H1 (cell line): ENCODE measurements at places on chromosomes 16 and 17. TPM values are rescaled to one million over a fixed set of nuclear protein-coding genes. Genes with fewer than 3 reads are reported as not detected.

TIGD7 gene
- 7.0 and 8.9 TPM in 2 replicates for total RNA-seq

CCL1 gene
- not detected in 2 replicates for total RNA-seq

GAST gene
- total RNA-seq, result not detected in 2 replicates

ABAT gene
- 8.4 and 8.9 TPM in 2 replicates for total RNA-seq

HOXB2 gene
- total RNA-seq, result not detected in 2 replicates

ALDH3A1 gene
- 0.37 and 0.46 TPM in 2 replicates for total RNA-seq

C17orf113 gene
- total RNA-seq, result 1.4 TPM in 2 replicates

ZG16 gene
- total RNA-seq, result not detected in 2 replicates

CLDN9 gene
- total RNA-seq, result 0.60 and 0.77 TPM in 2 replicates

WSCD1 gene
- total RNA-seq, result 39.0 and 47.4 TPM in 2 replicates

CARD14 gene
- not detected in 2 replicates for total RNA-seq

OR1A1 gene
- not detected in 2 replicates for total RNA-seq

ZSCAN10 gene
- 195 and 209 TPM in 2 replicates for total RNA-seq

C17orf100 gene
- total RNA-seq, result 1.6 and 2.8 TPM in 2 replicates

CES3 gene
- 1.6 and 1.7 TPM in 2 replicates for total RNA-seq

CMTM2 gene
- not detected in 2 replicates for total RNA-seq

MFSD6L gene
- total RNA-seq, result 2.6 and 2.8 TPM in 2 replicates

RGS11 gene
- total RNA-seq, result 0.84 and 1.1 TPM in 2 replicates

MT1A gene
- total RNA-seq, result not detected in 2 replicates

ADAMTS18 gene
- 0.19 TPM in 2 replicates for total RNA-seq

PIGQ gene
- 34.2 and 36.0 TPM in 2 replicates for total RNA-seq

IGSF6 gene
- total RNA-seq, result not detected in 2 replicates
